ELF-1 (cell line): ENCODE measurements at places on chromosomes 5 and 9.
A peak's percentile ranks its signal among the peaks of the same experiment; 100 is the strongest.

DNA sequence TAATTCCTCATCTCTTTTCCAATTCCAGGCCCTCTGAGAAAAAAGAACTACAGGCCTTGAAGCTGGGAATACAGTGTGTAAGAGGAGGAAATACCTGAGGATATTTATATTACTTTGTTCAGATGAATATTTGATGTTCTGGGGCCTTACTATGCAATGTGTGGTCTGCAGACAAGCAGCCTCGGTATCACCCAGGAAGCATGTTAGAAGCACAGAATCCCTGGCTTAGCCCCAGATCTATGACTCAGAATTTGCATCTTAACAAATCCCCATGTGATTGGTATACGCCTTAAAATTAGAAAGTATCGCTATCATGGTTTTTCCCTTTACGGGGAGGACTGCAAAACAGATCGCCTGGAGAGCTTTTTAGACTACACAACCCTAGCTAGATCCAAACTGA is 121.0 kb downstream of the JAKMIP2 start:
- DNase-seq = no peak

DNA sequence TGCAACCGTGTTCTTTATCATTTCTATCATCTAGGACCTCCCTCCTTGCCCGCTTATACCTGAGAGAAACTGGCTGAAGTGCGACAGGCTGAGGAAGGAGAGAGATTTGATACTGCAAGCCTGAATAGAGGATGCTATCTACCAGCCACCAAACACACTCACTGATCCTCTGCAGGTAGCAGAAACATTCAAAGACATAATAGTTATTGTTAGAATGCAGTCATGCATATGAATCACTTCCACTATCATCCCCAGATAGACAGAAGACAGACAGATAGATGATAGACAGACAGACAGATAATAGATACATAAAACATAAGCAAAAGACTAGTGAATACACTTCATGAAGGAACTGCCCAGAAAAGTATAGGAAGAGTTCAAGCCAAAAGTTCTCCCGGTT is 32.9 kb downstream of the FAM81B start:
- DNase-seq = no peak

GRCh38 chr5:98927242-98927988 is 1.4 kb downstream of the CHD1 start:
- DNase-seq = peak; percentile 53

GRCh38 chr5:31887556-31887955 is 248.6 kb downstream of the PDZD2 start:
- no peak for DNase-seq

- DNase-seq = no peak
Measured at GRCh38 chr5:40321514-40321913, 358.2 kb upstream of the PTGER4 start.

DNA sequence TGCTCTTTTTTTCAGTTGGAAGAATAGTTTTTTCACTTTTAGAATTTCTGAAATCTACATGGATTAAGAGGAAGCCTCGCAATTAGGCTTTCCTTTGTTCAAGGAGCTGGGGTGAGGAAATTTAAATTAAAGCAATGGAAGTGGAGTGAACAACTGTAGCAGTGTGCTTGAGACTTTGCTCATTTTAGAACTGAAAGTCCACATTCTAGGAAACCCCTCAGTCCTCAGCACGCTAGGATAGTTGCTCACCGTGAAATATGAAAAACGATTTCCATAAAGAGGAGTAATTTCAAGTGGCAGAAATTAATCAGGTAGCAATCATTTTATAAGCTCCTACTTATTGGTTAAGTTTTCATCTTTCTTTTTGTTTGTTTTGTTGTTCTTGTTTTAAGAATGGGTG is 243.0 kb upstream of the ITGA1 start:
- DNase-seq = no peak

DNA sequence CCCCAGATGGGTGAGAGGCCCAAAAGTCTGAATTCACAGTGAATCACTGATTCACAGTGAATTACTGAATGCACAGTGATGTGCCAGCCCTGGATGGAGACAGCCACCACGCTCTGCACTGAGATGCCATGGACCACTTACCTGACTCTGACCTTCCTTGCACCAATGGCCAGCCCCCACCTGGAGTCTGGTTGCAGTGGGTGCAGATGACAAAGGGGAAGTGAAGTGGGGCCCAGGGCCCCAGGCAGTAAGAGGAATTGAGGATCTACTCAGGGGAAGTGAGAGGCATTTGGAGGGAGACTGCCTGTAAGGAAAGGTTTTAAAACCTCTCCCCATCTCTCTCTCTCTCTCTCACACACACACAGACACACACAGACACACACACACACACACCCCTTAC is 412.1 kb downstream of the CYLC2 start:
- no peak for DNase-seq

DNA sequence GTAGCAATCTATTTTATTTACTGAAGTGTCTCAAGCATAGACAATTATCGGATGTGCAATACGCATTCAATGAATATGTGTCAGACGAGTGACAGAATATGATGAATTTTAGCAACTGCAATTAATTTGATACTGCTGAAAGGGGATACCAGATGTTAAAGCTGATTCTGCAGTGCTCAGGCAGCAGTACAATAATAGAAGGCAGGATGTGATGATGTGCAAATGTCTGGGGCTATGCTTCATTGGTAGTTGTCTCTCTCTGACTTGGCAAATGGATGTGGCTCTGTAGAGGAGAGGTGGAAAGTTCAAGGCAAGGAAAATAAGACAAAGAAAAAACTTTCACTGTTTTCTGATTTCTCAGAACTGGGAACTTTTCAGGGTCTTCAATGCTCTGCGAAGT is 721.2 kb downstream of the CDH18 start:
- no peak for DNase-seq

GRCh38 chr5:66769839-66770617 is 173.8 kb downstream of the MAST4 start:
- DNase-seq = peak; percentile 73

DNA sequence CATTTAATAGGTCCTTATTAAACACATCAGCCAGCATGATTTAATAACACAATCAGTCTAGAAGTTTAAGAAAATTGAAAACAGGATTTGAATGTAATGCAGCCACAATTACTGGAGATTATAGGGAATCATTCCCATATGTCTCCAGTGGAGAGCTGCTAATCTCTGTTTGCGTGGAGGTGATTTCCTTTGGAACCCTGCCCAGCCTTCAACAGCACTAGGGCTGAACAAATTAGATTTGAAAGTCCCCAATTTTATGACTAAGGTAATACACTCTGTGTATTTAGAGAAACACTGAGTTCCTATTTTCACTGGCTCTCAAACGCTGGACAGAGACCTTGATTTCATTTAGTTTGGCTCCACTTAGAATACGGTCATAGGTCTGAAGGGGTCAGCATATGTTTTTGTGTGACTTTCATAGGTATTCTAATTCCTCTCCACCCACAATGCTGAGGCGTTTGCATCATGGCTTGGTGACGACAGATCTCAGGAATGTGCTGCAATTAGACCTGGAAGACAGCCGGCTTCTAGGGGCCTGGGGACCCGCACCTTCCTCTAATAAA is 508.3 kb downstream of the EBF1 start:
- peak; percentile 75 for DNase-seq

DNA sequence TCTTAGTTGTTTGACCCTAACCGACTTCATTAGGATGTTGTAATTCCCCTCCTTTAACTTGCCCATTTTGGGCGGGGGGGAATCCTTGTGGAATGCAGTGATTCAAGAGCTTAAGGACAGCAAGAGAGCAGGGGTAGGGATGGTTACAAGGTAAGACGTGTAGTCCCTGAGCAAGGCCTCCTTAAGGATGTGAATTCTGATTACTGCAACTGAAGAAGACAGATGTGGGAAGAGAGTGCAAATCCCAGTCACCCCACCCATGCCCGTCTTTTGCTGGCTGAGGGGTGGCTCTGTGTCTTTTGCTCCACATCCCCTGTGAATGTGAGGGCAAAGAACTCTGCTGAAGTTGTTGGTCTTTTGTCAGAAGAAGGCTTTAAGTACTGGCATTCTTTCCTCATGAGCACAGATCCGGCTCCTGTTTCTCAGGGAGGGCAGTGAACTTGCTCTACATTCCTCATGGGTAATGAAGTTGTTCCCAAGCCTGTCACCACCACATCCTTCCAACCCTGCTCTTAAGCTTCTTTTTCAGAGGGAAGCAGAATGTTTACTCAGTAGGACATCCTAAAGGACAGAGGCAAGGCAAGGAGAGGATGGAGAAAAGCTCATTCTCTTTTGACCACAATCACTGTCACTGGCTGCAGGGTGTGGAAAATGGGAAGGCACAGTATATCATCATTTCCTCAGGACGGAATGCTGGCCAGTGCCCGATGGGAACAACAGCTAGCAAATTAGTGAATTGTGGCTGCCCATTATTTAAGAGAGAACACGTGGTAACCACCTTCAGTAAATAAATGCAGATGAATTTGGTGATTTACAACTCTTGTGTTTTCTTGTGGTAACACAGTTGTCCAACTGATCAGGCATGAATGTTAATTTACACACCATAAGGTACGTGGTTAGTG is 61.5 kb downstream of the RAI14 start:
- DNase-seq = peak; percentile 71

GRCh38 chr5:33816791-33817190 is 75.0 kb downstream of the ADAMTS12 start:
- DNase-seq = no peak

DNA sequence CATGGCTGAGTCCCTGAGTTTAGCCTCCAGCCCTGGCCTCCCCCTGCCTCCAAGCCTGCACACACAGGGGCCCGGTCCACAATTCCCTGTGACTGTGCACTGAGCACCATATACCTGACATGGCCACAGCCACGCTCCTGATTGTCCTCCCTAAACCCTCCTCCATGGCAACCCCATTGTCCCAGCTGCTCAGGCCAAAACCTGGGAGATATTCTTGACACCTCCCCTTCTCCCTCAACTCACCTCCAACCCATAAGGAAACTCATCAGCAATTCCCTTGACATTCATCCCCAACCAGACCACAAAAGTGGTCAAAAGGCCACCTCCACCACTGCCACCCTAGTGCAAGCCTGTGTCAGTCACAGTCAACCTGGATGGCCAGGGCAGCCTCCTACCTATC is 107.5 kb upstream of the MVB12B start:
- DNase-seq = no peak

- DNase-seq = no peak
Measured at GRCh38 chr9:135478191-135478590, 1.4 kb upstream of the PPP1R26 start.

- no peak for DNase-seq
Measured at GRCh38 chr9:2837915-2838314, 6.0 kb downstream of the PUM3 start.

DNA sequence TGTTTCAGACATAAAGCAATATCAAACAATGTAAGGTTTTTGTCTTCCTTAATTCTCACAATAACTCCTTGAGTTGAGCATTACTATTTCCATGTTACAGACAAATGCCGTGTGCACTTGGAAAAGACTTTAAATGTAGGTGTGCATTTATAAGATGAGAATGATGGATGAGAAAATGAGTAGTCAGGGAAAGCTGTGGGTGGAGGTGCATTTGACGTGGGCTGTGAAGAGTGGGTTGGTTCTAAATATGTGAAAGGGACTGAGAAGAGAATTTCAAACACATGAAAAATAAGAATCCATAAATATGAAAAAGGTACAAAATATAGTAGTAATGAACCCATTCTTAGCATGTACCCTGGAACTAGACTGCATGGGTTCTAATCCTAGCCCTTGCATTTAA is 171.6 kb upstream of the PPP2R2B start:
- no peak for DNase-seq

DNA sequence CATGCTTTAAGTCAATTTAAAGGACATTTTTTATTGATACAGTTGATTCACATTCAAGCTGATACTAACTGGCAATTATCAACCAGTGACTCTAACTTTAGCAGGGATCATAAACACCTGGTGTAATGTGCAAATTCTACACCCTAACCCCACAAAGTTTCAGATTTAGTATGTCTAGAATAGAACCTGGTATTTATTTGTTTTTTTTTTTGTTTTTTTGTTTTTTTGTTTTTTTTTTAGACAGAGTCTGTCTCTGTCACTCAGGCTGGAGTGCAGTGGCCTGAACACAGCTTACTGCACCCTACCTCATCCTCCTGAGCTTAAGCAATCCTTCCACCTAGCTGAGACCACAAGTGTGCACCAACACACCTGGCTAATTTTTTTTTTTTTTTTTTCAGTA is 311.2 kb upstream of the SEMA6A start:
- no peak for DNase-seq

DNA sequence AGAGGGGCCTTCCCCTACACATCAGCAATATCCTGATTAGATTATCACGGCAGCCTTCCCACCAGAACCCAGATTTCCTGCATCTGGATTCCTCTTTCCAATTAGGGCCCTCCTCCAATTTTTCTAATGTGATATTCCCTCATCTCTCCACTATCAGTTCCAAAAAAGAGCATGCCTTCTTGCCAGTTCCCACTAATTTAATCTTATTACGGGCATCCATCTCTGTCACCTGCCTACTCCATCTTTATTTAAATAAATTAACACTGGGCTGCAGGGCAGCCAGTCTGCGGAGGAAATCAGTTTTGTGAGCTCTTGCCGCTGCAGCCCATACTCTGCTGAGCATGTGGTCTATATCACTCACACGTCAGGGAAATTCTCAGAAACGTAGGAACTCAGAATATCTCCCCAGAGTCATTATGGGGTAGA is 16.6 kb upstream of the FBP2 start:
- DNase-seq = no peak

DNA sequence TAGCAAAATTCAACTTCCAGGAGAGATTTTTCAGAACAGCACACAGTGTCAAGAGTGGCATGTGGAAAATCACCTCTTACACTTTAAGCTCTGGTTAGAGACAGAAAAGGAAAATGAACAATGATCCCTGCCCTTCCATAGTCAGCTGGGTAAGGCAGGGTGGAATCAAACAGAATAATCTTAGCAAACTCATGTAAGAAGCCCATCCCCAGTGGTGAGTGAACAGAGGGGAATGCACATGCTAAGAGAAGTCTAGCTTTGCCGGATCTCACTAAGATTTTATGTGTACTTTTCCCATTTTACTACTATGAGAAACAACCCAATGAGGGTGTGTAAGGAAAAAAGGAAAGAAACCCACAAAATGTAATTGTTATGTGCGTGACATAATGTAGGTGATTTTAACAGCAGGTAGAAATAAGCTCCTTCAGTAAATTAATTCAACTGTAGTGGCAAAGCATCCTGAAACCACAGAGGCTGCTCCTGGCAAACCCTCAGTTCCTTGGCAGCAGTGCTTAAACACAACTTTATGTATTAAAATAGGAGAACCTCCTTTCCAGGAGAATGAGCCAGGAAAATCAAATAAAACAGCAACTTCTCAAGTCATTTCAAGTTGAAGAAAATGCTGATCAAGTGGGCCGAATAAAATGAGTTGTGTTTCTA is 366.0 kb upstream of the TRPC7 start:
- DNase-seq = no peak

DNA sequence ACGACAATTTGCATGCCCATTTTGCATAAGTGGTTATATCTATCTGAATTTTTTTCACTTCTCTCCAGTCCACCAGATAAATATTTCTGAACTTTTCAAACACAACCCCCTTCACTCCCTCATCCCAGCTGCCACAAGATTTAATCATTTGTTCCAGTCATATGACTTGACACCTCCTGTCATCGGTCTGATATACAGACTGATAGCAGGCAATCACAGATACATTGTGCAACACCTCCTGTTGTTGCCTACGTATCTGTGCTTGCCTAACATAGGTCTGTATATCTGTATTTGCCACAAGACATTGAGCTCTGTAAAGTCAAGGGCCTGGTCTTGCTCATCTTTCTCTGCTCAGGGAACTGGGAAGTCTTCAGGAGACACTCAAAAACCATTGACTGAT is 65.6 kb downstream of the GNA14 start:
- no peak for DNase-seq
